Epithelial cell of esophagus (primary cell): ENCODE measurements at places on chromosomes 6 and 20.

- no peak for DNase-seq
These were observed 6.3 kb upstream of the SMIM28 start for GRCh38 chr6:138371452-138371711.

DNA sequence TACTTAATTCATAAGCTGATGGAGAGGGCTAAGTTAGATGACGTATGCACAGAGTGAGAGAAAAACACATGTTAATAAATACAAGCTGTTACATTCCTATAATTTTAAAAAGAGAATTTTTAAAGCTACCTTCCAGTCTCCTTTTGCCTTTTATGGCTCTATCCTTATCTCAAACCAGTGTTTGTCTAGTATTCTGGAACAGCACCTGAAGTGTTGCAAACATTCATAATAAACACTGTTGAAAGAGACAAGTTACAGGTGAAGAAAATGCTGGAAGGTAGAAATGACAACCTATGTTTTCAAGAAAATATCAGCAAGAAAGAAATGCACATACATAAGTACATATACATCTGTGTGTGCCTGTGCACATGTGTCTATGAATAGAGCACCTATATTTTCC is 409.1 kb downstream of the PKHD1 start:
- DNase-seq = no peak

- DNase-seq = no peak
These were observed 26.9 kb upstream of the FOXP4 start for GRCh38 chr6:41519305-41519744.

DNA sequence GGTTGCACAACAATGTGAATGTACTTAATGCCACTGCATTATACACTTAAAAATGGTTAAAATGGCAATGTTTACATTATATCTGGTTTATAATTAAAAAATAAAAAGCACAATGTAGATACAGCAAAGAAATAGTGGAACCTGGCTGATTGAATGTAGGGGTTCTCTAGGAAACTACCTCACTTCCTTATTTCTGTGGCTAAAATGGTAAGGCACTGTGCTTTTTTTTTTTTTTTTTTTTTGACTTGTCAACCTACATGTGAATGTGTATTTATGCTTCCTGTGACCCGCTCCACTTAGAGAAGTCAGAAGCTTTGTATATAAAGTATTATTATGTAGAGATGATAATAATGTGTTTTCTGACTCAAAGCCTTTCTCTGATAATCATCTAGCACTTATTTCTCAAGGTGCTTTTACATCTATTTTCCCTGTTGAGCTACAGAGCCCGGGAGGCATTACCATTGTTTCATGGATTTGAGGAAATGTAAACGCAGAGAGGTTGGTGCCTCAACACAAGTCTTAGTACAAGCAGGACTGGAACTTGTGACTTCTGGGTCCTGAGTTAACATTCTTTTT is 55.0 kb downstream of the SOX4 start:
- no peak for DNase-seq

DNA sequence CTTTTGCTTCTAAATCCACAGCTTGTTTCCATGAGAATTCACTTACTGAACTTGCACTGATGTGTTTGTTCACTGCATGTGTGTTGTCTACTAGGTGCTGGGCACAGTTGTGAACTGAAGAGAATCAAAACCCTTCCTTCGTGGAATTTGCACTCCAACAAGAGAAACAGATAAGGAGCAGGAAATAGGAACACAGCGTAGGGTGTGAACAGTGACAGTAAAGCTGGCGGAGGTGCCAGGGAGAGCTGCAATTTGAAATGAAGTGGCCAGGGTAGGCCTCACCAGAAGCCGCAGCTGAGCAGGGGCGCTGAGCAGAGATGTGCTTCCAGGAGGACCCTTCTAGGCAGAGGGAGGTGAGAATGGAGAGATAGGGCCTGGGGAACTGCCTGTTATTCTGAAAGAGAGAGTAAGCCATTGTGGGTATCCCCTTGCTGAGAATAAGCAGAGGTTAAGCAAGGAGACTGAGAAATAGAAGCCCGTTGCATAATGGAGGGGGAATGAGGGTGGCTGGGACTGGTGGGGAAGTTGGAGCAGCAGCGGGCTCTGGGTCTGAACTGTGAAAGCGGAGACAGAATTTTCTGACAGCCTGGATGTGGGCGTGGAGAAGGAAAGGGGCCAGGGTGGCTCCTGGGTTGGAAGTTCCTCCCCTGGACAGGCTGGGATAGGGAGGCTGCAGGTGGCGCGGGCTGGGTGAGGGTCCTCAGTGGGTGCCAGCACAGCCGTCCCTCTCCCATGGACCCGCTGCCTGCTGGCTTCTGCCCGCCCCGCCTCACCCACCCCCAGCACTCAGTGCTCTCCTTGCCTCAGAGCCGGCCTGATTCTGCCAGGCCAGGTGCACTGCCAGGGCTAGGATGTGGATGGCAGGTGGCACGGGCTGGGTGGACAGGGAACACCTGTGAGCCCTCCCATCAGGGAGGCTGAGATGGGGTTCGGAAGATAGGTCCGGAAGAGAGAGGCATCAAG is 114.7 kb upstream of the AFDN start:
- no peak for DNase-seq

DNA sequence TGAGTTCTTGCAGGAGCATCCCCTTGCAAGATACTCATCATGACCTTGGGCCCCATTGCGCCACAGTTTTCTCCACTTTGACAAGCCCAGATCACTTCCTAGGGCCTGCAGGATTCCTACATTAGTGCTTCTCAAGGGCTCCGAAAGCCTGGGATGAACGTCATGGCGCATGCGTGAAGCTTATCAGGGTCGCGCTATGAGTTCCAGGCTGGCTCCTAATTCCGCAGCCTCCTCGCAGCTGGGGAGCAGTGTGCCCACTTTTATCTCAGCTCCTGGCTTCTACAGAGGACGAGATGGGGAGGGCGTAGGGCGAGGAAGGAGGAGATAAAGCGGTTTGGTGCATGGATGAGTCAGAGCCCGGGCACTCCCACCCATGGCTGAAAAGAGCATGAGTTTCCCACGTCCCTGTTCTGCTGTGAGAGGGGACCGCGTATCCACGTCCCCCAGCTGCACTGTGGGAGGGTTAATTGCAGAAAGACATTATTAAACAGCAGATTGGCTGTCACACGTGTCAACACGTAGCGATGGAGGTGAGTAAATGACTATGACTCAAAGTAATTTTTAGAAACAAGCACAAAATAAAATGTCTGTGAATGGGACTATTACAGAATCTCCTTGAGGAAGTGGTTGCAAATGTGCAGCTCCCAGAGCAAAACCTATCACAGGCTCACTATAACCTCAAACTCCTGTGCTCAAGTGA is 72.9 kb upstream of the DSP start:
- peak; percentile 72 for DNase-seq

- DNase-seq = no peak
These were observed 69.7 kb downstream of the EFHC1 start for GRCh38 chr6:52489881-52490280.

- no peak for DNase-seq
These were observed 331.2 kb upstream of the KCNQ5 start for GRCh38 chr6:72290620-72291019.

DNA sequence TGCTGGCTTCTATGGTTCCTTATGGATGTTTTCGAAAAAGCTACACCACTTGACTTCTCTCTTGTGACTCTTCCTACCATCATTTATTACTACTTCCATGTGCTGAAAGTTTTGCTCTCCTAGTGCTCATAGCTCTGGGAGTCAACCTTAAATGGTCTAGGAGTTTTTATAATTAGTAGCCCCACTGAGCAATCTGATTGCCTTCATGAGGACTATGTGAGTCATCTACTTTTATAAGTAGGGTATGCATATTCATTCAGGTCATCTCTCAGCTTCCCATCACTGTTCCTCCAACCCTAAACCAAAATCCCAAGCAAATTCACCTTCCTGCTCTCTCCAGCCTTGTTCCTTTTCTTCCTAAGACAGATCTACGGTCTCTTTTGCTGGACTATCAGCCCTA is 17.4 kb upstream of the FAXC start:
- no peak for DNase-seq

- no peak for DNase-seq
These were observed 14.1 kb downstream of the MYBL2 start for GRCh38 chr20:43680981-43681380.

- no peak for DNase-seq
These were observed 109.5 kb downstream of the SNX5 start for GRCh38 chr20:17859002-17859615.

DNA sequence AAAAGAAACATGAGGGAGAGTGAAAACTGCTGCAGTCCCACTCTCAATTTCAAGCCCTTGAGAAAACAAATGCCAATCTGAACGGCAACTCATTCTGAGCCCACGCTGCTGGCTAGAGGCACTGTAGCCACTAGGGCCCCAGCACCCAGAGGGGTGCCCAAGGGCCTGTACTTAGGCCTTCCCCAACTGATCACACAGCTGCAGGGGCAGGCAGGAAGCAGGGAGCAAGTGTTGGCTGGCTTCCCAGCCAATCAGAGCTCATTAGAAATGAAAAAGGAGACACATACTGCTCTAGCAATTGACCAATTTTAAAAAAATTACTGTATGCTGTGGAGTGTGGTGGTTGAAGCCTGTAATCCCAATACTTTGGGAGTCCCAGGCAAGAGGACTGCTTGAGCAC is 3.7 kb upstream of the BEND3 start:
- no peak for DNase-seq

GRCh38 chr6:105112577-105112976 is 67.2 kb downstream of the POPDC3 start:
- peak; percentile 9 for DNase-seq

GRCh38 chr6:159941286-159942113 is 27.4 kb upstream of the IGF2R start:
- peak; percentile 48 for DNase-seq

GRCh38 chr20:63091901-63092659 is 85.3 kb upstream of the BHLHE23 start:
- no peak for DNase-seq

- no peak for DNase-seq
These were observed 1.7 kb downstream of the SNX21 start for GRCh38 chr20:45835329-45835765.

- DNase-seq = no peak
These were observed 119.3 kb downstream of the JPH2 start for GRCh38 chr20:44067650-44068081.

DNA sequence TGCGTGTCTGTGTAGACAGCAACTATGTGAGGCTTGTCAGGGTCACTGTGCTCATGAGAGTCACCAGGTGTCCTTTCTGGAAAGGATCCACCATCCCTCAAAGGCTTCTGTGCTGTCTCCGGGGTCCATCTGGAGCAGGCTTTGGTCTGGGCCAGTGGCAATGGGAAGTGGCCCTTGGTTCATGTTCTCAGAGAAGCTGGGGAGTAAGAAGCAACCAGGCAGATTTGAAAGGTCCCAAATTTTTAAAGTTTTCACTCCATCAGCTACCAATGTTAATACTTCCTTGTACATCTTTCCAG is 68.2 kb downstream of the GCNT2 start:
- DNase-seq = no peak

DNA sequence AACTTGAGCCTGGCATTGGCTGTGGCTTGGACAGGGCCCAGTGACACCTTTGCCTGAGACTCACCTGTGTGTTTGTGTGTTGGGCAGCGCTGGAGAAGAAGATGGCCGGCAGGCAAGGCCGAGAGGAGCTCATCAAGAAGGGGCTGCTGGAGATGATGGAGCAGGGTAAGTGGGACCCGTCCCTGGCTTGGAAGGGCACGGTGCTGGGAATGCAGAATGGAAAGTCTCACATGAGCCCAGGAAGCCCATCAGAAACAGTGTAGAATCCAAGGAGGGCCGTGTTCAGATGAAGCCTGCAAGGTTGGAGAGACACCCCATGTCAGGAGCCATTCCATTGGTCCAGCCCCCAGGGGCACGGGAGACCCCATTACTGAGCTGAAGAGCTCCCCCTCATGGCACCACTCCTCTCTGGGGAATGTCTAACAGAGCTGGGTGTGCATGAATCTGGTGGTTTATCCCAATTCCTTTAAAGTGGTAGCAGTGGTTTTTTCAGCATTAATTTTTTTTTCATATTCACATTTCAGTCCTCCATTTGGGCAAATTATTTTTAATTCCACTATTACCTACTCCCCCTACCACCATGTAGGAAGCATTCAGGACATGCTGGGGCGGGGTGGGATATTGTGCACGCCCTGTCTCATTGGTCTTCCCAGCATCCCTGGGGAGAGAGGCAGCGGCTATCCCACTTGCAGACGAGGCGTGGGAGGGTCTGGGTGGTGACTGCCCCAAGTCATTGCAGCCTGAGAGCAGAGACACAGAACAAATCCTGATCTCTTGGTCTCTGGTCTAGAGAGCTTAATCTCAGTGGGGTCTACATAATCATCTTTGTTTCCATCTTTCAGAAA is 143.6 kb downstream of the PHACTR3 start:
- no peak for DNase-seq

- DNase-seq = no peak
These were observed 192.2 kb upstream of the TENT5A start for GRCh38 chr6:81944661-81945060.

- no peak for DNase-seq
These were observed 127.0 kb downstream of the SGK1 start for GRCh38 chr6:134190883-134191282.

GRCh38 chr20:52461582-52461981 is 270.0 kb upstream of the ZFP64 start:
- DNase-seq = no peak

DNA sequence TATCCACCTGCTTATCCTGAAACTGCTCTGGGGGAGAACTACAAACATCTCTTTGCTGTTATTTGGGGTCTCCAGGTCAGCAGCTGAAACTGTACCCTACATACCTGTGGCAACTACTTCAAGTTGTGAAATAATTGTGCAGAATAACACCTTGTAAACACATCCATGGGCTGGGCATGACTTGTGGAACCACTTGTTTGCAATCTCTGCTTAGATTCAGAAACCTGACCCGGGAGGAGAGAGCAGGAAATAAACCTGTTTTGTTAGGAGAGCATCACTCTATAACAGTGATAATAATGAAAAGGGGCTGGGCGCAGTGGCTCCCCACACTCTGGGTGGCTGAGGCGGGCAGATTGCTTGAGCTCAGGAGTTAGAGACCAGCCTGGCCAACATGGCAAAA is 183.1 kb downstream of the NFATC2 start:
- DNase-seq = peak; percentile 67

- DNase-seq = peak; percentile 78
These were observed 14.7 kb downstream of the DSE start for GRCh38 chr6:116385459-116385802.
